ENCODE measurements at places on chromosomes 12 and 14.
A peak's percentile ranks its signal among the peaks of the same experiment; 100 is the strongest.

DNA sequence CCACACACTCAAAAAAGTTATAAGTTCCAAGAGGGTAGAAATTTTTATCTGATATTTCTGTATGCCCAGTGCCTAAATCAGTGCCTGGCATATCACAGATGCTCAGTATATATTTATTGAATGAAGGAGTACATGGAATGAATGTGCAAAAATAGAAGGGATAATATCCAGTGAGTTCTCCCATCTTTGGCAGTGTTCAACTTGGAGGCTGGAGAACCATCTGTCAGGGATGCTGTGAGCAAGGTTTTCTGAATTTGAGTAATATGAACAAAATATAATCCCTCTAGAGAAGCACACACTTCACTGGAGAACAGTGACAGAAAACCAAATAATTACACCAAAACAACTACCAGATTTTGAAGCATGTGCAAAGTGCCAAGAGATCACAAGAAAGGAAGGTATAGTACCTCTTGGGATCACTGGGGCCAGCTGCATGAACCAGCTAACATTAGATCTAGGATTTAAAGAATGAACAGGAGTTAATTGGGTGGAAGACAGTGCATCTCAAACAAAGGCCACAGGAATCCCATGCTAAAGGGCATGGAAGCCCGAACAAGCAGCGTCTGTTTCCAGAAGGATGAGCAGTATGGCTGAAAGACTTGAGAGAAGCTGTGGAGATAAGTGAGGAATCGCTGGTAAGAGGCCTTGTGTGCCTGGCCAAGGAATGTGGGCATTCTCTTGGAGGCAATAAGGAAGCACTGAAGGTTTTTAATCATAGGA is 11.5 kb downstream of the SLC8A3 start:
- DNase-seq: no peak

- peak; percentile 65 for DNase-seq
Observed at GRCh38 chr12:57237932-57238853, 8.7 kb downstream of the SHMT2 start.

- DNase-seq: no peak
Observed at GRCh38 chr12:121326996-121327674, 25.1 kb downstream of the ANAPC5 start.

- no peak for DNase-seq
Observed at GRCh38 chr12:122855071-122855829, 20.0 kb downstream of the HIP1R start.

GRCh38 chr12:93758801-93759373 is 81.7 kb downstream of the CRADD start:
- DNase-seq: no peak

DNA sequence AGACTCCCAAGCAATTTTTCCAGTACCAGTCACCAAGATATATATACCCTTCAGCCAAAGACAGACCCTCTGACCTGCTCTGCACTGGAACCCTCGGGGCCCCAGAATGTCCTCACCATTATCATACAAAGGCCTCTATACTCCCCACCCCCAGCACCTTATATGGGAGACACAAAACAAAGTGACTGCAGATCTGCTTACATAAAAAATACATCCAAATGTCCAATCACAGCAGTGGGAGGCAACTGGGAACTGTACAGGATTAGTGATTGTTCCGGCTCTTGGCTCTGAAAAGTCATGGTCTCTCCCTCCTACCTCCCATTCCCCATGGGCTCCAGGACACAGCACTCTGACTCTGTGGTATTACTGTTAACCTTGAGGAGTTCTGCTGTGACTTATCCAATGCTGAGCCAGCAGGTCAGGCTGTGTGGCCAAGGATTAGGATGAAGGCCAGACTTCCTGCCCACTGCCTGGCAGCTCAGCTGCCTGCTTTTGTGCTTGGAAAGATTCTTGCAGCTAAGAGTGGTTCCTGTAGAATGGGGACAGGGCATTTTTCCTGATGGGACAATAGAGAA is 13.7 kb downstream of the OXA1L start:
- DNase-seq: peak; percentile 16

DNA sequence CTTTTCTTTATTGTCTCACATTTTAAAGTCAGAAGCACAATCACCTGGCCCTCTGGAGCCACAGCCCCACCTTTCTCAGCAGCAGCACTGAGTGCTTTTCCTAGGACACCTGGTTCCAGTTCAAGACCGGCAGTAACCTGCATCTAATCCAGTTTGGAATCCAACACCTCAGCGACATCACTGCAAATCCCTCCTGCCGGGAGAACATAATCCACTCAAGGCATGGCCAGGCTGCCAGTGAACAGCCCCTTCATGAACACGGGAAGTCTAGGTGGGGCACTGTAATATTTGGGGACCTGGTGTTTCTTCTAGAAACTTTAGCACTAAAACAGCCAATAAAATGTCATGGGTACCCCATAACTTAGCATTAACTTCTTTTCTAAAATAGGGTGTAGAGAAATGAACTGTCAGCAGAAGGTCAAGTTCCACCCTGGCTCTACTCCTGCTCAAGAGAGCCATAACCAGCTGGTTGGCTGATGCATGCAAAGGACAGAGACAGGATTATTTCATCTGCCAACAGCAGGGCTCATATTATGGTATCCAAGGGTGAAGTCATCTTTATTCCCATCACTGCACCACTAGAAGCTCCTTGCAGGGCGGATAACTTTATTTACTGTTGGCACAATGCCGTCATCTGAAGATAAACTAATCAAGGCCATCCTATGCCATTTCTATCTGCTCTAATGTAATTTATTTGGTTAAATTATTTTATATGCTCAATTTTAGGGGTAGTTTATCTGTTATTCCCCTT is 76.7 kb downstream of the TTC7B start:
- DNase-seq: no peak

DNA sequence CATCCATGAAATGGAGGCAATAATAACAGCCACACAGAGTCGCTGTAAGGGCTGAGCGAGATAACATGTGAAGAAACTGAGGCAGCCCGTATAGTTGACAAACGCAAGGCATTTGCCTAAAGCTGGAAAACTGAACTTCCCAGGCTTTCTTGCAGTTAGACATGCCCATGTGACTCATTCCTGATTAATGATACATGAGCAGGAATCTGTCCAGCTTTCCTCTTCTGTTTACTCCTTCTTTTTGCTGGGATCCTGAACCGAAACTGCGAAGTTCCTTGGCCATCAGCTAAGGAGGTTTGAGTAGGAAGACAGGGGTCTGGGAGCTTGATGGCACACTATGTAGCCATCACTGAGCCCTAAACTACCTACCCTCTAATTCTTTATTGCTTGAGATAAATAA is 52.2 kb downstream of the ST8SIA1 start:
- no peak for DNase-seq

DNA sequence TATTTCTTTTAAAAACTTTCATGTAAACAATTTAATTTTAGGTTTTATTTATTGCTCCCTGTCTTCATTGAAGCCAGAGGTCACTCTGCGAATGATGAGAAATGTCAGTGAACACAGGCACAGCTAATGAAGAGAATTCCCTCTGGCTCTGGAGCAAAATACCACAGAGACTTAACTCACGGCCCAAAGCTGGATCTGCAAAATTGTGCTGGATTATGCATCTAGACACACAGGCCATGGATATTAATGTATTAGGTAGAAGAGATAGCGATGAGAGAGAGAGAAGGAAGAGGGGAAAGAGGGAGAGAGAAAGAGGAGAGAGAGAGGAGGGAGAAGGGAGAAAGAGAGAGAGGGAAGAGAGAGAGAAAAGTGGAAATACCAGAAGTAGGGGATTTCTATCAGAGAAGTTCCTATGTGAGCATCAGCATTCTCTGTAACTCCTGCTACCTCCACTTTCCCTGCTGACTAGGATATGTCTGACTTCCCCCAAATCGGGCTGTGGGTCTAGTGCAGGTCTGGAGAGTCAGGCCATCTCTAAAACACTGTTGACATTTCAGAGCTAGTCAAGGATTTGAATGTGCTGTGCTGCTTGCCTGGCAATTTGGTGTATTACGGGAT is 3.7 kb downstream of the ARHGDIB start:
- no peak for DNase-seq

DNA sequence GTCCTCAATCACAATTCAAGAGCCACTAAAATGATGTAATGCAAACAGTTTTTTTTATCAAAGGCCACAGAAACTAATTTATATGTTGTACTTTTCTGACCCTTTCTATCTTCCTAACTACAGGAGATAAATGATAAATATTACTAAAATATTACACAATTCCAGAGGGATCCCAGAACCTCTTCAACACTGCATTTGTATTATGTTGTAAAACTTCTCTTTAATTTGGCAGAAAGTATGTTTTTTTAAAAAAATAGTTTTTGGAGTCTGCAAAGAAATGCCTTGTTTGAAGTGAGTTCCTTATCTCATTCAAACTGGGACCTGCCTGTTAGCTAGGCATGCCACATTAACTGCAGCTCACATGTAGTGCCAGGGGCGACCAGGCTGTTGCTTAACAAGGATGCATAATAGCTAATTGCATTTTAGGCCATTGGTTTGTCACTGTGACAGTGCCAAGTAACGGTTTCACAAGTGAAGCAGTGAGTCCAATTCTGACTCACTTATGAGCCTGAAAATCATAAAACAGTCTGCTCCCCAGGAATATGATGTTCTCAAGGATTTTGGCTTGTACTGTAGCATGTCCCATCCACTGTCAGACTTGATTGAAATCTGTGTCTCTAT is 266.9 kb downstream of the KTN1 start:
- DNase-seq: peak; percentile 34

- DNase-seq: no peak
Observed at GRCh38 chr14:77242752-77243151, 28.3 kb downstream of the NGB start.

DNA sequence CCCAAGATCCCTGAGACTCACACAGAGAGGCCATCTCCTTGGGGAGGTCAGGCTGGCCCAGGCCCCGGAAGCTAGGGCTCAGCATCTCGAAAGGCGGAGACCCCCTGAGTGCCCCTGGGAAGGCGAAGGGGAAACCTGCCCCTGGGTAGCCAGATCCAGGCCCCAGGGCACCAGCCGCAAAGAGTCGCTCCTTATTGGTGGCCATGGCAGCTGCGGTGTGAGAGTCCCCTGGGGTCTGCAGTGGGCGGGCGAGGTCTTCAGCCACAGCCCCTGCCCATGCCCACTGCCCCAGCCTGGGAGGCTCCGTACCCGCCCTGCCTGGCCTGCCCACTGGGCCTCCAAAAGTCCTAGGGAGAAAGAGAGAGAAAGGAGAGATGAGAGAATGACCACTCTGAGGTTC is 4.7 kb downstream of the RARG start:
- DNase-seq: no peak

DNA sequence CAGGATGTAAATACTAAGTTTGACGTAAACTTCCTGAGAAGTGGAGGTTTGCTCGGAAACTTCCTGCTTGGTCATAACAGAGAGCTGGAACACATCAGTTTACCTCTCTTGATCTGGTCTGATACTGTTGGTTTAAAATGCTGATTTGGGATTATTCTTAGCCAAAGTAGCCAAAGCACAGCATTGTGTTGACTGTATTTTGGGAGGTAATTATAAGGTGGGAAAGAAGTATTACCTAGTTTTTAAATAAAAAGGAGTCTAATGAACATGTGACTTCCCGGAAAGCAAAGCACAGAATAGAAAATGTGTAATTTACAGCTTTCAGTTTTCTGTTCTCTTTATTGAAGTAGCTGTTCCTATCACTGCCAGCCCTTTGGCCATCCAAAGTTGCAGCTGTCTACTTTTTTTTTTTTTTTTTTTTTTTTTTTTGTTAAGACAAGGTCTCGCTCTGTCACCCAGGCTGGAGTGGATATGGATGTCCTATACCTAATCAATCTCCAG is 52.2 kb upstream of the SRP54 start:
- DNase-seq: no peak

DNA sequence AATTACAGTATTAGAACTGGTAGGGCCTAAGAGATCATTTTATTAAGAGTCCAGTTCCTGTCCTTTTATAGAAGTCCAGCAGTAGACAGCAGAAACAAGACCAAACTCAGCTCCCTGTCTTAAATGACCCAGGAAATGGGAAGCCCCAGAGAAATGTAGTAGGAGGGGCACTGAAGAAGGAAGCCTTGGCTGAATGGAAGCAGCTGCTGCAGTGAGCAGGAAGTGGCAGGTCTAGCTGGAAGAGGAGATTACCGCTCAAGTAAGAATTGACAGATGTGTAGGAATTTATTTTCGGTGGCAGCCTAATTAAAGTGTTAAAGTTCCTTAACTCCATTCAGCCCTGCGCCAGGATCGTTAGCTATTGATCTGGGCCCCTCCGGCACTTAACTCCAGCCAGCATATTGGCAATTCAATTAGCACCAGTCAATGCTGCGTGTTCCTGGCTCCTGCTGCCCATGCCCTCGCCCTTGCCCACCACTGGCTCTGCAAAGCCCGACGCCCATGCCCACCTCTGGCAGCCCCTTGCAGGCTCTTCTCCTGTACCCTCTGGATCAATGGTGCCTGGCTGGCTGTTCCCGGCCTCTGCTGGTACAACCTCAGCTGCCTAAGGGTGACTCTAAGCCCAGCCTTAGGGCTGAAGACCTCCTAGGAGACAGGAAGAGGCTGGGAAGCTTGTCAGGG is 21.1 kb downstream of the ZFHX2 start:
- DNase-seq: peak; percentile 27

DNA sequence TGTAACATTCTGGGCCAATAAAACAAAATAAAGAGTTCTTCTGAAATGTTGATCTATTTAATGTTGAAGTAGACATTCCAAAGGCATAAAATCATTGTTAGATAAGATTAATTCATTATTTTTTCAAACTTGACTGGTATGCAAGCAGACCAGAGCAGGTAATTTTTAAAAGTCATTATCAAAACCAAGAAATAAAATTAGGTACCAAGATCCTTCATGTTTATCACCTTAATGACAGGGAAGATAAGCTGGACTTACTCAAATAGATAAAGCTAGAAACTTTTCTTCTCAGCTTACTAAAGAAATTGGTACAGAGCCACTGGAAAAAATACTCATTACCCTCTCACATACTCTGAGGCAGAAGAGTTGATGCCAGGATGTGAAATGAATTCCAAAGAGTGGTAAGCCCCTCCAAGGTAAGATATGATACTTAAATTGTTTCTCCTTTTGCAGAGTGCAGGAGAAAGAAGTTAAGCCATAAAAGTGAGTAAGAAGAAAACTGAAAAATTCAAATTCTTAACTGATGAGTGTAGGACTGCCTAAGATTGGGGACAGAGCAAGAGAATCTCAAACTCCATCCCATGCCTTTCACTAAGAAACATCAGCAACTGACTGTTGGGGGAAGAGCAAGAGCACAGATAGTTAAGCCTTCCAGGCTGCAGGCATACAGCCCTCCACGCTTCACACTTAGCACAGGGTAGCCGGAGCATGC is 111.9 kb downstream of the SLC41A2 start:
- DNase-seq: no peak

GRCh38 chr14:104323551-104324175 is 185.3 kb downstream of the KIF26A start:
- no peak for DNase-seq

- no peak for DNase-seq
Observed at GRCh38 chr12:52264435-52264825, 10.0 kb upstream of the KRT86 start.

GRCh38 chr14:20118795-20119194 is 8.3 kb downstream of the OR4K17 start:
- no peak for DNase-seq

Data from A673 (cell line).